ENCODE measurements at places on chromosomes 2 and 18.

GRCh38 chr2:122643725-122644329 lies 888.4 kb downstream of the TSN start:
- peak; percentile 71 for DNase-seq

DNA sequence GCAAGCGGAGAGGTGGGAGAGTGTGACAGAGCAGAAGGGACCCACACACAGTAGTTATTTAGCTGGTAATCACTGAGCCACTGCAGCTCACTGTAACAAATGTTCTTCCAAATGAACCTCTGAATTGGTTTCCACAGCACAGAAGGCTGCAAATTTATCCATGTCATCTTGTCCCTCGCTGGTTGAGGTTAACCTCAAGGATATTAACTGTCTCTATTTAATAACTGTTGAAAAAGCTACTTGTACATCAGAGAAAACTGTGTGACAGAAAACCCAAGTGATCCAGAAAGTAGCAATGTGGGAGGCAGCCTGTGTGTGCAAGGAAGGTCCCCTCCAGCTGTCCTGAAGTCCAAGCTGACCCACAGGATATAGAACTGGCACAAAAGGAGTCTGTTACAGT lies 153.6 kb downstream of the DSEL start:
- DNase-seq, result no peak

DNA sequence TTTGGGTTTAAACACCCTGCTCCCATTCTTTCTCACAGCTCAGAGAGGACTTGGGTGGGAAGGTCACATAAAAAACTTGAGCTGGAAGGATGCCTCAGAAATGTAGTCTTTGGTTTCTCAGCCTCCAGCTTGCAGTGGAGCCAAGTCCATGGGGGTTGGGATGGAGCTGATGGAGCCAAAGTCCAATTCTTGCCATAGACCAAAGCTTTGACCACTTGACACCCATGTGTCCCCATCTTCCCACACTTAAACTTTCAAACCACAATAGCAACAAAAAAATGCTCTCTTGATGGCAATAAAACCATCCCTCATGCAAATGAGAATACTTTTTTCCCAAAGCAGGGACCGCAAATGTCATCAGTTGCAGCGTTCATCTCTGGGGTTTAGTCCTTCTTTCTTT lies 14.7 kb upstream of the DAW1 start:
- no peak for DNase-seq

DNA sequence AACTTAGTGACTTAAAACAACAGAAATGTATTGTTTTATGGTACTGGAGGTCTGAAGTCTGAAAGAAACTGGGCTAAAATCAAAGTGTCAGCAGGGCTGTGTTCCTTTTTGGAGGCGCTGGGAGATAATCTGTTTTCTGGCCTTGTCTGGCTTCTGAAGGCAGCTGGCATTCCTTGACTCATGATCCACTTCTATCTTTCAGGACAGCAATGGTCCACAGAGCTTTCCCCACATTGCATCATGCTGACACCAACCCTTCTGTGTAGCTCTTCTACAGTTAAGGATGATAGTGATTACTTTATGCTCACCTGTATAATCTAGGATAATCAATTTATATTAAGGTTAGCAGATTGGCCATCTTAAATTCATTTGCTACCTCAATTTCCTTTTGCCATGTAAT lies 392.1 kb downstream of the TDRD15 start:
- DNase-seq, result no peak

DNA sequence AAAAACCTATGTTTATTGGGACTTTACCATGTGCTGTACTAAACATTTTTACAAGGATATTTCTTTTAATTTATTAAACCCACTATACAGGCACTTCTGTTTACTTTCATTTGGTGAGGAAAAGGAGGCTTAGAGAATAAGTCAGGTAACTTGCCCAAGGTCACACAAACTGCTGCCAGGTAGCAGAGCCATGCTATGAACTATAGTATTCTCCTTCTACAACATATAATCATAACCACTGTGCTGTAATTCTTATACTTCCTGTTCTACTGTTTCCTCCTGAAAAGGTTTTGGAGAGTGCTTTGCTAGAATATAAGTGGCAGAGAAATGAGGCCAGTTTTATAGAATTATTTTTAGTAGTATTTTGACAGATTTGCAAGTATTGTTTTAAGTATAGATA lies 29.5 kb downstream of the SLC39A10 start:
- no peak for DNase-seq

DNA sequence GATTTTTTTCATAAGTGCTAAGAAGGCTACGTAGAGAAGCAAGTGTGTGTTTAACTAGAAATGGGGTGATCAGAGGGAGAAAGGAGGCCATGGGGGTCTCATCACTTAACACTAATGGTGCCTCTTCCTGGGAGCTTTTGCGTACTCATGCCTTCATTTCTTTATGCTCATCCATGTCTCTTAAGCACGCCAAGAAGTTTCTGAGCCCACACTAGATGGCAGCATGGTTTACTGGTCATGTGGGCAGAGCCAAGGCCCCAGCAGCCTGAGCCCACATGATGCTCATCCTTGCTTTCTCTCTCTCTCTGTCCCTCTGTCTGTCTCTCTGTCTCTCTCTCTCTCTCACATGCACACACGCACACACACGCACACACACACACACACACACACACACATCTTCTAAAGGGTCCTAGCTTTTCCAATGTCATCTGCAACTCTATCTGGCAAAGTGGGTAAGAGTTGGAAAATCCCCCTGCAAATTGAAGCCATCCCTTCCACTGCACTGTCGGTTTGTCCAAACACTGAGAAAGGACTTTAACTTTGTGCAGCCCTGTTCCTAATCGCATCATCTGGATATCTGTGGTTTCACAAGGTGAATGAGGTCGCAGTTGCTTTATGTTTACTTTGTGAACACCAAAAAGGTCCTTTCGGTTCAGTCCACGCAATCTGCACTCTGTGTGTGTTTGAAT lies 137.1 kb upstream of the CCDC68 start:
- peak; percentile 82 for DNase-seq

DNA sequence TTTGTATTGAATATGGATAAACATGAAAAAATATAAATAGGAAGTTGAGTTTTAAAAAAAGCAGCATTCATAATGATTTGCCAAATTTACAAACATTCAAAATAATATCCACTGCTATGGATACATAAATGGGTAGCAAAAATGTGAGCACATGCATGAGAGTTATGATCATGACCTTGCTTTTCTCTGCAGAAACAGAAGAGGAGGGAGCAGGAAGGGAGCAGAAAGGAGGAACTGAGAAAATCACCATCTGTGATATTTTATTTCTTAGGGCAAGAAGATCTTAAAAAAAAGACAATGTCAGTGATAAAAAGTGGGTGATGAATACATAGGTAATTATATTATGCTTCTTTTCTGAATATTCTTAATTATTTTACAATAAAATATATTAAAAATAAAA lies 17.7 kb upstream of the CCDC93 start:
- no peak for DNase-seq

- no peak for DNase-seq
These were observed 80.5 kb downstream of the AAK1 start for GRCh38 chr2:69563021-69563420.

DNA sequence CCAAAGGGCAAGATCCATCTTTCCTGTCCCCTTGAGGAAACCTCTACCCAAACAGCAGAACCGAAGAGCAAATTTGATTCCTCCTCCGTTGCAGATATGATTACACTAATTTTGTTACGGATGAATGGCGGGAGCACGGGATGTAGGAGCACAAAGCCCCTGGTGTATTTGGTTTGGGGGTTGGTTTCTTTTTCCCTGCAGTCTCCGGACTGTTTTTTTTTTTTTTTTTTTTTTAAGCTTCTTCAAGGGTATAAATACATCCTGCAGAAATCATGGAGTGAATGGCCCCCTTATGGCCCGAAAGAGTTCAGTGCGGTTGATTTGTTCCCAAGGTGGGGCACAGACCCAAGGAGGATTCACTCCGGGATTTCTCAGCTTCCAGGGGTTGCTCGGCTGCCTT lies 135.3 kb upstream of the SH3BP4 start:
- no peak for DNase-seq

GRCh38 chr2:165294912-165295311 lies 55.7 kb downstream of the SCN2A start:
- no peak for DNase-seq

GRCh38 chr18:46343456-46343855 lies 239.3 kb downstream of the HAUS1 start:
- no peak for DNase-seq

- DNase-seq, result no peak
These were observed 14.4 kb upstream of the DLX1 start for GRCh38 chr2:172070936-172071335.

GRCh38 chr2:179830043-179830787 lies 31.2 kb downstream of the ZNF385B start:
- DNase-seq, result no peak

DNA sequence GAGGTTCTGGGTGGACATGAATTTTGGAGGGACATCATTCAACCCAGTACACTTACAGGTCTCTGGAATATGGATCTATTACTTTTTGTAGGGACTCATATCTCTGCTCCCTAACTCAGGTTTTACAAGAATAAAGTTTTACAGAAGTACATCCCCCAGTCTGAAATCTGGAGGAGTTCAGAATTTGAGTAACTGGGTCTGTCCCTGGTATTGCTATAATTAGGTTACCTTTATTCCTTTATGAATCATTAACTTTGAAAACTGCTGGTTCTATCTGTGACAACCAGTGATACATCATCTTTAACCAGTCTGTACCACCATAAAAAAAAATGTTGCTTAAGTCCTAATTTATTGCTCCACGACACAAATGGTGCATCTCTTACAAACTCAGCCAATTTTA lies 59.9 kb downstream of the INSIG2 start:
- DNase-seq, result no peak

GRCh38 chr2:176960736-176961520 lies 251.7 kb upstream of the HNRNPA3 start:
- no peak for DNase-seq

GRCh38 chr2:202286595-202286994 lies 21.0 kb downstream of the NOP58 start:
- DNase-seq, result no peak

- no peak for DNase-seq
These were observed 17.7 kb upstream of the CHRNA1 start for GRCh38 chr2:174781996-174782395.

DNA sequence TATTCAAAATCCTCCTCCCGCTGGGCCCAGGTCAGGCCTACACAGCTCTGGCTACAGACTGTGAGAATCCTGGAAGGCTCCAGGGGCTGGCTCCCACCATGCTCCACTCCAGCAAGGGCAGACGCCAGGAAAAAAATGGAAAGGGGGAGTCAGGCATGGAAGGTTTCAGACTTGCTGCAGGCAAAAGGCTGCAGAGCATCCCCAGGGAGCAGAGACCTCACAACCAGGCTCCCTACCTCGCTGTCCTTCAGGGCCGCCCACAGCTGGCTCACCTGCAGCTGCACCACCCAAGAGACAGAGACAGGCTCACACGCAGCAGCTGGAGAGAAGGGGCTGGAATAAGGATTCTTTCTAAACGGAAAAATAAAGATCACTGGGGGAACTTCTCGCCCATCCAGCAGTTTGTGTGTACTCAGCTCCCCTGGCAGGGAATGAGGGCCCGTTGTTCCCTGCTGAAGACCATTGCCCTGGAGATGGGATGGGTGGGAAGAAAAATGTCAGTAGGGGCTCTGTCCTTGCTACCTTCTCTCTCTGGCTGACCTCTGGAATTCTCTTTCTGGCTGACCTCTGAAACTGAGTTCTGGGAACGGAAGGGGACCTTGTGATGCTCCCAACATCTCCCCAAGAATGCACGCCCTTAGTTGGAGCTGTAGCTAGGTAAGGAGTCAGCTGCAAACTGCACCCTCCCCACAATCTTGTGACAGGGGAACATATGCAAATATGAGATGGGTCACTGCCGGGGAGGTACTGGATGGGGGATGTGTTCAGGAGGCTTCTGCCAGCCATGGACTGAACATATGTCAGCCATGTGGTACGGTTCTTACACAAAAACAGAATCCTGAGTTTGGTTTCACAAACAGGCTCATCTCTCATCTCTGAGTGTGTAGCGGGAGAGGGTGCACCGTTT lies 34.5 kb downstream of the BCL2 start:
- no peak for DNase-seq

- DNase-seq, result peak; percentile 79
These were observed 30.6 kb upstream of the CYP1B1 start for GRCh38 chr2:38106405-38107094.

DNA sequence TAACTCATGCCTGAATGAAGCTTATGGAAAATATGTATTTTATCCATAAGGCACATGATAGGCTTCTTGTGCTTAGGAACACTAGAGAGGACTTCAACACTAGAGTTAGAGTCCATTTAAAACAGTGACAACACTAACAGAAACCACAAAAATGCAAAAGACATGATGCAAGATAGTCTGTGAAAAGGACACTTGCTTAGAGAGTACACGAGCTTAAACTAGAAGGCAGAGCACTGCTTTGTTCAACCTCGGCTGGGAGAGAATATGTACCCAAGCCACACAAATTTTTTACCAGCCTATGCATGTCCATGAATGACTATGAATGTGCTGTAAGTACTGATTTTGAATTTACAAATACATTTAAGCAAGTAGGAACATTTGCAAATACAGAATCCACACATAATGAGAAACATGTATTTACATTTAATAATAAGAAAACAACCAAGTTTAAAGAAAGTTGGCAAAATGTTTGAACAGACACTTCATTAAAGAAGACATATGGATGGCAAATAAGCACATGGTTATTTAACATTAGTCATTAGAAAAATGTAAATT lies 130.6 kb downstream of the SPOPL start:
- peak; percentile 39 for DNase-seq

DNA sequence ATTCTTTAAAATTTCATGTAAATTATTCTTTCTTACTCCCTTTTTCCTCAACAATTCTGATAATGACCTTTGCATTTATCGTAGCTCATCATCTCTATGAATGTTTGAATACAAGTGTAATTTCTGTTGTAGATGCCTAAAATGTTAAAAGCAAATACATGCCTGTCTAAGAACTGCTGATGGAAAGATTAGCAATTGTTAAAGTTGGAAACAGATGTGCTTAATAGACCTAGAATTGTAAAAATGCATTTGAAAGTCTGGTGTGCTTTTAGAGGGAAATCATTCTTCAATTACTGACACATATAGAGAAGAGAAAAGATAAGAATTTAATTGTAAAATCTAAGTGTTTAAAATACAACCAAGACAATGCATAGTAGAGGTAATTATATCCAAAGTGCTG lies 50.4 kb downstream of the CCDC102B start:
- DNase-seq, result no peak

DNA sequence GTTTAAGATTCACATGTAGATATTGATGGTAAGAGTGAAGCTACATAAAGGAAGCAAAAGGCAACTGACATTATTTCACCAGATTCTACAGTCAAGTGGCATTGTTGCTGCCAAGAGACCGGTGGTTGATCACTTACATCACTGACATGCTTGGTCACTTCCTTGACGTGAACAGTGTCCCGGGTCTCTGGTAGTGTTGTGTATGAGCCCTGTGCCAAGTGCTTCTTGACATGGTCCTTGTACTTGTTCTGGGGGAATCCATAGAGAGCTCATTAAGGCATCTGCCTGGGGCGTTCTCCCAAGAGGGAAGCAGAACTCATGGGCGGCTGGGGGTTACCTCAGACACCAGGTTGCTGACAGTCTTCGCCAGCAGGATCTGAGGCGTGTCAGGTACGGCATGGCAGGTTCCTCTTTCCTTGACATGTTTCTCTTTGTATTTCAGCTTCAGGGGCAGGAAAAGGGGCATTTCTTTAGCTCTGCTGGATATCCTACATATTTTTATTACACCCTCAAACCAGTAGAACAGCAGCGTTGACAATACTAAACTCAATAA lies 116.2 kb downstream of the RIF1 start:
- no peak for DNase-seq

- no peak for DNase-seq
These were observed 100.7 kb upstream of the ZFP36L2 start for GRCh38 chr2:43327119-43327518.

- no peak for DNase-seq
These were observed 24.5 kb upstream of the INPP4A start for GRCh38 chr2:98419977-98420725.
